ENCODE measurements at places on chromosomes 2 and 18. TPM values are rescaled to one million over a fixed set of nuclear protein-coding genes. Genes with fewer than 3 reads are reported as not detected.

- H3K4me3 ChIP-seq, result no peak overlapping the region
- no peaks in the 10 kb centered on the region for H3K27me3 ChIP-seq
- no peaks in the 10 kb centered on the region for H3K4me1 ChIP-seq
- no peak overlapping the region for H3K27ac ChIP-seq
These were observed 9.9 kb upstream of the SLC9A4 start for GRCh38 chr2:102463160-102463559.

- peaks cover 6% of the 10 kb centered on the region for H3K4me1 ChIP-seq
- H3K4me3 ChIP-seq, result no peak overlapping the region
- no peaks in the 10 kb centered on the region for H3K36me3 ChIP-seq
- H3K27me3 ChIP-seq, result peaks cover 6% of the 10 kb centered on the region
These were observed 105.3 kb downstream of the ZBTB7C start for GRCh38 chr18:48303883-48304282.

DNA sequence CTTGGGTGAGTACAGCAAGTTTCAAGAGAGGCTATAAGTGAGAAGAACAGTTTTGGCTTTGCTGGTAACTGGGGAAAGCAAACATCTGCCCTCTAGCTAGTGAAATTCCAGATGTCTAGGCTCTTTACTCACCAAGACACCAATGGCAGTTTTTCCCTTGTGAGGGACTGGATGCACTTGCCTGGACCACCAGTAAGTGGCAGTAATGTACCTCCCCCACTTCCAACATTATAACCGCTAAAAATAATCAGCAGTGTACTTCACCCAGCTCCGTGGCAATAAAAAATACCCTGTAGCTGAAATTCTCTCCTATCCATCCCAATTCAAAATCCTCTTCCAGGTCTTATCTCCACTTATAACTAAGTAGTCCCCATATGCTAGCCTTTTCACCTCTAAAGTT is 383.9 kb downstream of the ARHGAP15 start:
- no peak overlapping the region for H3K27ac ChIP-seq
- H3K36me3 ChIP-seq, result peaks cover 25% of the 10 kb centered on the region
- no peaks in the 10 kb centered on the region for H3K4me1 ChIP-seq
- no peaks in the 10 kb centered on the region for H3K27me3 ChIP-seq
- DNase-seq, result no peak
- H3K4me3 ChIP-seq, result no peak overlapping the region

- peaks cover 4% of the 10 kb centered on the region for H3K4me1 ChIP-seq
- DNase-seq, result no peak
- H3K4me3 ChIP-seq, result no peak overlapping the region
- no peak overlapping the region for H3K27ac ChIP-seq
- H3K27me3 ChIP-seq, result no peaks in the 10 kb centered on the region
These were observed 28.3 kb upstream of the SLC40A1 start for GRCh38 chr2:189608795-189609422.

HAAO gene
- total RNA-seq, result 0.44 TPM

CROCC2 gene
- total RNA-seq, result not detected

CDH2 gene
- total RNA-seq, result not detected

Measured in CD4-positive, alpha-beta memory T cell (primary cell).